Right lung (tissue), 10 donors: ENCODE measurements at places on chromosomes 4 and X.
A peak's percentile ranks its signal among the peaks of the same experiment; 100 is the strongest.

DNA sequence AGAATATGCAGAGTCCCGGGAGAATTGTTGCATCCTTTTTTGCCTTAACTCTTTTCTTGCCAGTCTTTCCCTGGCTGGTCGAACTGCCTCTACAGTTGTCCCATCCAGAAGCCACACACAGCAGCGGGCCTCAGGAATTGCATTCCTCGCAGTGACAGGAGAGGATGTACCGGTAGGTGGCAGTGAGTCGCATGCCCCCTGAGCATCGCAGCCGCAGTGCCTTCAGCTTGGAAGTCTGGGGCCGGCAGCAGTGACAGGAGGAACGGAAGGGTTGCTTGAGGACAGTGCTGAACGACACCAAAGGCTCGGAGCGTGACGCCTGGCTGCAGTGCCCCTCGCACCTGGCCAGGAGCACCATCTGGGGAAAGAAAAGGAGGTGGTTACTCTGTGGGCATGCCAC lies 23.5 kb downstream of the NDP start:
- DNase-seq: no peak

- DNase-seq: no peak
These were observed 599.0 kb downstream of the TRAM1L1 start for GRCh38 chr4:116486401-116486800.

DNA sequence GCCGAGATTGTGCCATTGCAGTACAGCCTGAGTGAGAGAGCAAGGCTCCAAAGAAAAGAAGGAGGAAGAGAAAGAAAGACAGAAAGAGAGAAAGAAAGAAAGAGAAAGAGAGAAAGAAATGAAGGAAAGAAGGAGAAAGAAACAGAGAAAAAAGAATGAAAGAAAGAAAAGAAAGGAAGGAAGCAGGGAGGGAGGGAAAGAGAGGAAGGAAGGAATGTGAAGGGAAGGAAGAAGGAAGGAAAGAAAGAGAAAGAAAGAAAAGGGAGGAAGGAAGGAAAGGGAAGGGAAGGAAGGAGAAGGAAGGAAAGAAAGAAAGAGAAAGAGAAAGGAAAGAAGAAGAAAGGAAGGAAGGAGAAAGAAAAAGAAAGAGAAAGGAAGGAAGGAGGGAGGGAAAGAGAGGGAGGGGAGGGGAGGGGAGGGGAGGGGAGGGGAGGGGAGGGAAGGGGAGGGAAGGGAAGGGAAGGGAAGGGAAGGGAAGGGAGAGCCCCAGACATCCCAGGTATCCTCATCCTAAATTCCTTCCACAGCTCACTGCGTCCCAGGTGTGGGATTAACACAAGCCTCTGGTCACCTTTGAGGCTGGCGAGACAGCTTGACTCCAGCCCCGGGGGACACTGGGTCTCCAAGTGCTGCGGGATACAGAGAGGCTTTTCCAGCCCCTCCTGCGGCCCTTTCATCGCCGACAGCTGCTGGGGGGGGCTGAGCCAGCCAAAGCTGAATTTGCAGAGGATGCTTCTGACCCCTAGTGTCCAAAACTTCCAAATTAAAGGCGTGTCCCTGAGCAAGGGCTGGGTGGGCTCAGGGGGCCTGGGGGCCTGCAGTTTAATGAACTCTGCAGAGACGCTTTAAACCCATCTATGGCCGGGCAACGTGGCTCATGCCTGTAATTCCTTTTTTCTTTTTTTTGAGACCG lies 24.2 kb upstream of the CSF2RA start:
- DNase-seq: no peak

GRCh38 chrX:119230850-119231249 lies 5.2 kb upstream of the PGRMC1 start:
- no peak for DNase-seq

DNA sequence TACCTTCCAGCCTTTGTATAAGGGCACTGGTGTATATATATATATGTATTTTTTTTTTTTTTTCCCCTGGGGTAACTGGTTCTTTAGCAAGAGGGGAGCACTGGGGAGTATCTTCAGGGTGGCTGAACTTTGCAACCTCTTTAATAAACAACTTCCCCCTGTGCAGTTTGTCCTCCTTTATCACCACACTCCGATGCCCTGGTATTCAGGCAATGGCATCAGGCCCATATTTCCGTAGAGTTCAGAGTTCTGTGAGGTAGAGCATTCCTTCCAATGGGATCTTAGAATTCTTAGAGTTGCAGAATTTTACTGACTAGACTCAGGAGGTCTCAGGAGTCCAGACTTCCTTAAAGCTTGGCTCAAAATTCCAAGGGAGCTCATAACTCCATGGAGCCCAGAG lies 24.6 kb downstream of the NYX start:
- DNase-seq: no peak

DNA sequence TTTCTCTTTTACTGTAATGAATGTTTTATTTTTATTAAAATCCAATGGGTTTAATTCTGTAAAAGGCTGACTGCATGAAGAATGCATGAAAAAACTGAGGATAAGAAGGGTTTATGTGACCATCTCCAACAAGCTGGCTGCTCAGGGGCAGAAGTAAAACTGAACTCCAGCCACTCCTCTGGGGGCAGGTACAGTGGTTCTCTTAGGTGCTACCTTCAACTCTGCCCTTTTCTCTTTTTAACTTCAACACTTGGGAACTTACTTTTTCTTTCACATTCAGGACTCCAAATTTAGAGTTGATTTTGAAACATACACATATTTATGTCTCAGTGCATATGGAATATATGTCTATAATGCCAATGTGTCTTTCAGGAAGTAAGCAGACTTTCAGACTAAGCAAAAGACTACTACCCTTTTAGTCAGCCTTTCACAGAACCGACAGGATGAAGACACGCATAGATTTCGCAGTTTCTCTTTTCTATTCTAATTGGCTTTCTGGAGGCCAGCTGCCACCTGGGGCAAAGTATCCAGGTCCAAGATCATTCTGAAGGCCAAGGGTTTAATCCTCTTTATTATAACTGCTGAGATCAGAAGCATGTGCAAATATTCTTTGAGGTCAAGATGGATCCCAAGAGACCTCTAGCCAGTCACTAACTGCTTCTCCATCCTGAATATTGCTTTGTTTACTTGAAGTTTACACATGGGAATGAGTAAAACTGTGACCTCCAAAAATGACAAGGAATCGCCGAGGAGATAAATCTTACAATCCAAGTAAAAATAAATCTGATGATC lies 30.7 kb downstream of the HS3ST1 start:
- DNase-seq: no peak

GRCh38 chr4:16122308-16122711 lies 38.5 kb upstream of the PROM1 start:
- DNase-seq: no peak

DNA sequence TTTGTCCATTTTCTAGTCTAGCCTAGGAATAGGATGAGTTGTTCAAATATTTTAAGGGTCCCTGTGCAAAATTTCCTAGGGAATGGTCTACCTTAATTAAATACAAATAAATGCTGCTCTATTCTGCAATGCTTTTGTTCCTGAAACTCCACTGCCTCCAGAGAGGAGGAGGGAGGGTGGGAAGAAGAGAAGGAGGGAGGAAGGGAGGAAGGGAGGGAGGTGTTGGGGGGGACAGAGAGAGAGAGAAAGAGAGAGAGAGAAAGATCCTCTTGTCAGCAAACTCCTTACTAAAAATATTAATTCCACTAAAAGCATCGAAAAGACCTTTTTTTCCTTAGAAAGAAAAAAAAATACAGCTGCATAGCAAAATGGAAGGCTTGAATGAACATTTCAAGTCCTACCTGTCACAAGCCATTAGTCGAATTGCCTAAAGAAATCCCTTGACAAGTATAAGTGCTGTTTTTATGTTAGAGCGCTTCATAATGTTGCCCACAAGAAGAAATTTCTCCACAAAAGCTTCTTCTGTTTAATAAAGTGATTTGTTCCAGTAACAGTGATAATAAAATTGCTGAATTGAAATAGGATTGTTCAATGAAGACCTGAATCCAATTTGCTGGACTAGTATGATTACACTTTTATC lies 106.0 kb downstream of the NKX6-1 start:
- DNase-seq: no peak

DNA sequence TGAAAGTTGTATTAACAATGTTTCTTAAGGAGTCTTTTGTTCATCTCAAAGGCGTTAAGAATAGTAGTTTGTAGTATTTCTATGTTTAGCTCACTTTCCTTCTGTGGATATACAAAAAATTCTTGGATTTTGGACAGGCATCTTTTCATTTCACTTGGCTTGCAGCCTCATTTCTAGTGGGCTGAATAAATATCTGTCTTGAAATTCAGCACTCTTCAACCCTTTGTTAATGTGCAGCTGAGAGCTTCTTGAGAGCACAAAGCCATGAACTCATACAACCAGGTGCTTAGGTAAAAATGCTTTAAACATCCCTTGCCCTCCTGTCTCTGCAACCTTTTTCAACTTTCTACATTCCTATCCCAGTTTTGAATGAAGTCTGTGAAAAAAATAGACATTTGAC lies 1003.2 kb downstream of the C4orf33 start:
- peak; percentile 9 for DNase-seq

GRCh38 chr4:12926189-12927066 lies 557.7 kb downstream of the RAB28 start:
- no peak for DNase-seq

- no peak for DNase-seq
These were observed 435.6 kb downstream of the GPM6A start for GRCh38 chr4:175376287-175376977.

DNA sequence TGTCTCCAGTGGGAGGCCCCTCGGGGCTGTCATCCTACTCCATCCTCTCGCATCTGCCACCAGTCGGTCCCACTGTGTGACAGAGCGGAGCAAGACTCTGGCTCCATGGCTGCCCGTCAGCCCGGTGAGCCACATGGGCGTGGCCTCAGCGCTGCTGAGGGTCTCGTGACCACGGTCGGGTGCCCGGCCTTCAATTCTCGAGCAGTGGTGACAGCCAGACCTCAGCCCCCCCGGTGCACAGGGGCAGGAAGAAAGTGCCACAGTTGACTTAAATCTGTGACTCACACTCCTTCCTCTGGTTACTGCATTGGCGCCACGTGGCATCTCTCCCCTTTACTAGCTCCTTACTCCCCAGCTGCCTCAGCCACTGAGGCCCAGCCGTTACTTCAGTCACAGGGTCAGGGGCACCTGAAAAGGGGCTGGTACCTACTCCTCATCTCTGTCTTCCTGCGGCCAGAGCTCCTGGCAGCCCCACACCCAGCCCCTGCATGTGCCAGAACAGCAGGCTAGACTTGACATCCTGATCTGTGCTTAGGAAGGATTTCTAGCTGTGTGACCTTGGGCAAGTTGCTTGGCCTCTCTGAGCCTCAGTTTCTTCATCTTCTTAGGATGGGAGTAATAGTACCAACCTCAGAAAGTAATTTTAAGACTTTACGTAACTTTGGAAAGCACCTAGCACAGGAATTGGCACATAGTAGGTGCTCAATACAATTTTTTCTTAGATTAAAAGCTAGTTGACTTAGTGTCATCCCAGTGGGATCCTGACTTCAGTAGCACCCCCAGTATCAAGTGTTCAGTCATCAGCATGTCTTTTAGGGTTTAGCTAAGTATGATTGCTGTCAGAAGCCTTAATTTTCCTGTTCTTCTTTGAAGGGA lies 66.1 kb downstream of the TNIP2 start:
- no peak for DNase-seq

DNA sequence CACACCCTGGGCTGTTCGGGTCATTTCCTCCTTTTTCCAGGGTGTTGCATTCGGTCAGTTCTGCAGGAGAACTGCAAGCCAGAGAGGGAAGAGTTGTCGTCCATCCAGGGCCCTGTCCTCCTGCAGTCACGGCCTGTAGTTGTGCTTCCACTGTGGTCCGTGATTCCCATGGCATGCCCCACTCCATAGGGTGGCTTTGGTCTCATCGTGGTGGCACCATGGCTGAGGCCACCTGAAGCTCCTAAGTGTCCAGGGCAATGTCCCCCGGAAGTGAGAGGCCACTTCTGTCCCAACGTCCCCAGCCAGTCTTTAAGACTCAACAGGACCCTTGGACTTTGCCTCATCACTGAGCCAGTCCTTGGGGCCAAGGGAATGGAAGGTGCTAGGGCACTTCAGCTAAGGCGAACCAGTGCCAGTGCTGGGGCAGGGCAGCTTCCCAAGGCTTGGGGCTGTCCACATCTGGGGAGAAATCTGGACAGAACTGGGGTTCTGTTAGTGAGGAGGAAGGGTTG lies 83.7 kb downstream of the HTRA3 start:
- no peak for DNase-seq

DNA sequence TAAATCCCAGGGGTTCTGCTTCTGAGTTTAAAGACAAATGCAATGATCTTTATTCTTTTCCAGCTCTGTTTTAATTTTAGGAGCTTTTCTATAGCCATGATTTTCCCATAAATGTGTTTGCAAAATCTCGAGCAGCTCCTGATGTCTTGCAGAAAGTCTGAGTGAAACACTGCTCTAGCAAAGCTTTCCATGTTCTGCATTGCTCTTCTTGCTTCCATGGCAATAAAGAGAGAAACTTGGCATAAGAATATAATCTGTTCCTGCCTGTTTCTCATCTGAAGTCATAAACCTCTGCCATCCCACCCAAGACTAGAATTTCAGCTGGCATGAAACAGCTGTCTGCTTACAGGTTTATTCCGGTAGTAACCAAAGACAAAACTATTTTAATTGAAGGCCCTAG lies 254.5 kb downstream of the SPRY1 start:
- no peak for DNase-seq

DNA sequence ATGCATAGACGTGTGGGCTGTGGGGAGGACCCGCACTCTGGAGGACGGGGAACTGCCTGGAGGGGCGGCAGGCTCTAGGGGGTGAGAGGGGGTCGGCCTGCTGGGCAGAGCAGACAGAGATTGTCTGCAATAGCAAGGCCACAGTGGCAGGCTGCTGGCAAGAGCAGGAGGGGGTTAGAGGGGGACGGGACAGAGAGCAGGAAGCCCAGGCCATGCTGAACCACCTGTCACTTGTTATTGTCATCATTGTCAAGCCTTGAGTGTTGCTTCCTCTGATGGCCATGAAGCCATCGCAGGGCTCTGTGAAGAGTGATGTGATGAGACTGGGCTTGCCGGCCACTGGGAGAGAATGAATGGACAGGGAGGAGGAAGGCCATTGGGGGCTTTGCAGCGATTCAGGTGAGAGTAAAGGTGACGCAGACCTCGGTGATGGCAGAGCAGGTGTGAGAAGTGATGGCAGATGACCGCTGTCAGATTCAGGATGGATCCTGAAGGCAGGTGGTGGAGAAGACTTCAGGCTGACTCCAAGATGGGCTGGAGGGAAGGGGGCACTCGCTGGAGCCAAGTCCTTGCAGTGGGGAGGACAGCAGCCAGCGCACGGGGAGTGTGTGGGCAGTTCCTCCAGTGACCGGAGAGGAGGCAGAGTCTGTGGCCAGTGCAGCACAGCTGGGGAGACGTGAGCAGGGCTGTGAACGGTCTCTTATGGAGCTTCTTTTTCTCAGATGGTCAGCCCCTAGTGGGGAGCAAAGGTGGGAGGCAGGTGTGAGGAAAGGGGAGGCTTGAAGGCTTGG lies 43.6 kb downstream of the HTT-AS start:
- DNase-seq: no peak

DNA sequence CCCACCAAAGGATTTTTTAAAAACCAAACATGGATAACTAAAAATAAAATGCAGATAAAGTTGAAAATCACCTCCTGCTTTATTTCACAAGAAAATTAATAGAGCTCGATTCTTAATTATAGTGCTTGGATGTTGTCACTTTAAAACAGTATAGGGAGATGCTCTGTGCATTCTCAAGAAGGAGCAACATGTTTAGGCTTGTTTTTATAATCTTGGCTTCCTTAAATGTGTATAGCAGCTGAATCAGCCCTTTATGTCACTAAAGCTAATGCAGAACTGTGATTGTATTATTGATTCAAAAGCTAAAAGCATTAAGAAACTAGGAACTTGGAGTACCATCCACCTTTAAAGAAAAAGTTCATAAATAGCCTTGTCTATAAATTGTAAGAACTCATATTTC lies 12.9 kb downstream of the UTP3 start:
- DNase-seq: no peak

- no peak for DNase-seq
These were observed 9.3 kb upstream of the DCK start for GRCh38 chr4:70984106-70984505.

GRCh38 chr4:48247142-48247877 lies 22.3 kb downstream of the TEC start:
- DNase-seq: no peak
